H1 (cell line): ENCODE measurements at places on chromosomes 3 and 15. TPM values are rescaled to one million over a fixed set of nuclear protein-coding genes. Genes with fewer than 3 reads are reported as not detected.

The LCMT2 gene
- polyA plus RNA-seq, result 7.1 and 11.9 TPM in 2 replicates

The GOLGA6D gene
- polyA plus RNA-seq, result 0.20 and 0.27 TPM in 2 replicates

The CAPN3 gene
- 2.0 and 2.1 TPM in 2 replicates for polyA plus RNA-seq

The PLCL2 gene
- polyA plus RNA-seq, result 3.1 and 3.5 TPM in 2 replicates

The CYP1A1 gene
- polyA plus RNA-seq, result 0.22 and 0.32 TPM in 2 replicates

The INSYN1 gene
- 7.2 and 11.6 TPM in 2 replicates for polyA plus RNA-seq

The MYLK gene
- 7.3 and 11.6 TPM in 2 replicates for polyA plus RNA-seq

The IMP3 gene
- polyA plus RNA-seq, result 273 and 278 TPM in 2 replicates

The AGBL1 gene
- polyA plus RNA-seq, result not detected in 2 replicates

The HESX1 gene
- 5.5 and 7.1 TPM in 2 replicates for polyA plus RNA-seq

The CRYGS gene
- polyA plus RNA-seq, result 1.3 and 1.5 TPM in 2 replicates

The EPHB1 gene
- polyA plus RNA-seq, result 3.5 and 5.4 TPM in 2 replicates

The ACAD11 gene
- polyA plus RNA-seq, result 3.8 and 5.5 TPM in 2 replicates

The GHSR gene
- polyA plus RNA-seq, result not detected in 2 replicates

The TEX55 gene
- not detected in 2 replicates for polyA plus RNA-seq

The DPPA4 gene
- polyA plus RNA-seq, result 395 and 424 TPM in 2 replicates

The DNAH12 gene
- not detected in 2 replicates for polyA plus RNA-seq

The ST3GAL6 gene
- 2.6 and 3.3 TPM in 2 replicates for polyA plus RNA-seq

The IL20RB gene
- 1.8 and 3.3 TPM in 2 replicates for polyA plus RNA-seq

The DPPA2 gene
- polyA plus RNA-seq, result 6.6 and 7.8 TPM in 2 replicates

The EFCAB12 gene
- polyA plus RNA-seq, result 0.60 and 0.71 TPM in 2 replicates

The ZNF654 gene
- polyA plus RNA-seq, result 0.47 and 0.82 TPM in 2 replicates

The PSTPIP1 gene
- polyA plus RNA-seq, result 1.6 and 3.0 TPM in 2 replicates

The EPHA3 gene
- polyA plus RNA-seq, result 0.08 and 0.09 TPM in 2 replicates

The NANOGP8 gene
- 14.5 and 23.3 TPM in 2 replicates for polyA plus RNA-seq

The CTNNB1 gene
- 535 and 579 TPM in 2 replicates for polyA plus RNA-seq

The LYZL4 gene
- not detected in 2 replicates for polyA plus RNA-seq

The ACAN gene
- 0.73 and 1.2 TPM in 2 replicates for polyA plus RNA-seq

The UBAP1L gene
- polyA plus RNA-seq, result 0.67 and 1.3 TPM in 2 replicates
